ELR (cell line): ENCODE measurements at places on chromosomes 12 and 14.

DNA sequence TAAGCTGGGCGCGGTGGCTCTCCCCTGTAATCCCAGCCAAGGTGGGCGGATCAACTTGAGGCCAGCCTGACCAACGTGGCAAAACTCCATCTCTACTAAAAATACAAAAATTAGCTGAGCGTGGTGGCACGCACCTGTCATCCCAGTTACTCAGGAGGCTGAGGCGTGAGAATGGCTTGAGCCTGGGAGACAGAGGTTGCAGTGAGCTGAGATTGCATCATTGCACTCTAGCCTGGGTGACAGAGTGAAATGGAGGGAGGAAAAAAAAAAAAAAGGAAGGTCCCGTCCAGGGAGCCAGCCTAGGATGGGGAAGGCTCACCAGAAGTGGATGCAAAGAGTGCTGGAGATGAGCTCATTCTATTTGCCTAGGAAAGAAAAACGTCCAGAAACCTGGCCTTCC, 1.9 kb upstream of the CD27 start:
- no peak for DNase-seq

GRCh38 chr12:132834181-132834711, 5.6 kb upstream of the GOLGA3 start:
- DNase-seq: no peak

DNA sequence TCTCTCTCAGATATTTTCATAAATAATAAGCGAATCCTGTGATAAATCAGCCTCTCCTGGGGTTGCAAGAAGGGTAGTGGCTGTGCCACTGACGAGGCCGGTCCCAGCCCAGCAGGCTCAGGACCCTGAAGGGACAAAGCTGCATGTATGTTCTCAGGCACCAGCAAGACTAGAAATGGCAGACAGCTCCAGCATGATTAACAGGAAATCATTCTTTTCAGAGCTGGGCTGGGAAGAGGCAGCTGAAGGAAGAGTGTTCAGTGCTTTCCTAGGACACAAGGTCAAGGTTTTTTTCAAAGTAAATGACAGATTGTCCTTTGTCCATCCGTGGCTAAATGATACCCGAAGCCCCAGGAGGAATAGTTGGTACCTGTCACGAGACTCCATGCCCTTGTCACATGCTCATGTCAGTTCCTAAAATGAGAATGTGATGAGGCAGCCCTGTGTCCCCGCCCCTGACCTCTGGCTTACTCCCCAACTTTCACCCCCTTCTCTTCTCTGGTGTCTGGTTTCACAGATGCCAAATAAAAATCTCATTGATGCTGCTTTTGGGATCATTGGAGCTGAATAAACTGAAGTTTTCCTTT, 65.1 kb downstream of the PPP1R36 start:
- DNase-seq: no peak

DNA sequence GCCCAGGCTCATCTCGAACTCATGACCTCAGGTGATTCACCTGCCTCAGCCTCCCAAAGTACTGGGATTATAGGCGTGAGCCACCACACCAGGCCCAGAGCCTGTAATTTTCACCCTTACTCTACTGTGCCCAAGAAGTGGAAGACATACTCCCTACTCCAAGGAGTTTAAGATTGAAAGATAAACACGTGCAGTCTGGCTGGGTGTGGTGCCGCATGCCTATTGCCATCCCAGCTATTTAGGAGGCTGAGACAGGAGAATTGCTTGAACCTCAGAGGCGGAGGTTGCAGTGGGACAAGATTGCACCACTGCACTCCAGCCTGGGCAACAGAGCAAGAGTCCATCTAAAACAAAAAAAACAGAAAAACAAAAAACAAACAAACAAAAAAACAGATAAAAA, 90.0 kb downstream of the NINJ2 start:
- DNase-seq: no peak

GRCh38 chr12:81958406-81958805, 199.3 kb upstream of the PPFIA2 start:
- DNase-seq: no peak

DNA sequence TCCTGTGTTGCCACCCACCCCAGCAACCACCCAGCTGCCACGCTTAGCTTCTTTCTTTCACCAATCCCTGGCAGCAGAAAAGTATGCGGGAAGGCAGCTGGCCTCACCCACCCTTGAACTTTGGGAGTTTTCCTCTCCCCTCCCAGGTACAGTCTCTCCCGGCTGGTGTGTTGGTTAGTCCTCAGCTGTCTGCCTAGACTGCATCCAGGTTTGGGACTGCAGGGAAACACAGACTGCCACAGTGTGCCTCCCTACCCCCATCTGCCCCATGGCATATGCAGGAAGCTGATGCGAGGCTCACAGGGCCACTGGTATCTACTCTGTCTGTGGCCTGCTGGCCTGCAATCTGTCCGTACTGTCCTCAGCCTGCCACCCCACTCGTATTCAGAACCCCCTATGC, 2.1 kb downstream of the CD9 start:
- DNase-seq: no peak

DNA sequence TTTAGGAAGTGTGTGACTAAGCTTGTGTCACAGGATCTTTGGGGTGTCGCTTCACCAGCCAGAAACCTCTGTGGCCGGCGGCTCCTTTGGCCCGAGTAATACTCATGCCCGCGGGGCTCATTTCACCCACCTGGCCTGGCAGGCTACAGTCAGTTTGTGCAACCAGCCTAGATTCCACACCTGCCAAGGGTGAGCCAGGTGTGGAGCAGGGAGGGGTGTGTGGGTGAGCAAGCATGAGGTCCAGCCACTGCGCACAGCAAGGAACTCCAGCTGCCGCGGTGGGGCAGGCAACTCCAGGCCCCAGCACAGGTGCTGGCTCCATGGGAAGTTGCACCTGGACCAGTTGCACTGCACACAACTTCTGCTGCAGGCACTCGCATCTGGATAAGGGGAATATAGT, 462.3 kb upstream of the LRFN5 start:
- DNase-seq: no peak

DNA sequence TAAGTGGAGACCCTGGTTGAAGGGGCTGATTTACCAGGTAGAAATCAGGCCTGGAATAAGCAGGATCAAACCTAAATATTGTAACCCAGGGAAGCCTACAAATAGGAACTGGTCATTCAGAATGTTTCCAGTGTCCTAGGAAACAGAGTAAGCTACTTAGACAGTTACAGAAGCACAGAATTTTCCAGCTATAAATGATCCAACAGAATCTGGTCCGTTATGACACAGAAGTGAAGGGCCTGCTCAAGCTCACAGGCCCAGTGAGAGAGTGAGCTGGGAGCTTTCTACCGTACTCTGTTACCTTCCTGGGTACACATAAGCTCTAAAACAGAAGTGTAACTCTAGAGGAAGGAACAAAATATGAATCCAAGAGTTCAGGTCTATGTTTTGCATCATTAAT, 119.1 kb downstream of the TTC7B start:
- DNase-seq: no peak

- DNase-seq: peak; percentile 13
Observed at GRCh38 chr14:74698465-74698864, 14.4 kb downstream of the AREL1 start.

DNA sequence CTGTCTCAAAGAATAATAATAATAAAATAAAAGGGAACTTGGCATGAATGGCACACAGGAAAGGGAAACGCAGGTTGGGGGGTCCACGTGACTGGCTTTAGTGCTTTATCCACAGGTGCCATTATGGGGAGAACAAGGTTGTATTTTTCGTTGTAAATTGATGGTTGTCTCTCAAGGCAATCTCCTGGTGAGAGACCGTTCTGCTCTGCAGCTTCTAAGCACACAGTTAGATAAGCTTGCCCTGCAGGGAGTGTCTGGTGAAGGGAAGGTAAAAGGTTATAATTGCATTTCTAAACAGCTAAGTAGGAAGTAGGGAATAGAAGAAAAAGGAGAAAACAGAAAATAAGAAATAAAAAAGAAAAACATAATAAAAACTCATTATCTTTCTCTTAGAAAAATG, 69.1 kb upstream of the CPSF6 start:
- DNase-seq: no peak

DNA sequence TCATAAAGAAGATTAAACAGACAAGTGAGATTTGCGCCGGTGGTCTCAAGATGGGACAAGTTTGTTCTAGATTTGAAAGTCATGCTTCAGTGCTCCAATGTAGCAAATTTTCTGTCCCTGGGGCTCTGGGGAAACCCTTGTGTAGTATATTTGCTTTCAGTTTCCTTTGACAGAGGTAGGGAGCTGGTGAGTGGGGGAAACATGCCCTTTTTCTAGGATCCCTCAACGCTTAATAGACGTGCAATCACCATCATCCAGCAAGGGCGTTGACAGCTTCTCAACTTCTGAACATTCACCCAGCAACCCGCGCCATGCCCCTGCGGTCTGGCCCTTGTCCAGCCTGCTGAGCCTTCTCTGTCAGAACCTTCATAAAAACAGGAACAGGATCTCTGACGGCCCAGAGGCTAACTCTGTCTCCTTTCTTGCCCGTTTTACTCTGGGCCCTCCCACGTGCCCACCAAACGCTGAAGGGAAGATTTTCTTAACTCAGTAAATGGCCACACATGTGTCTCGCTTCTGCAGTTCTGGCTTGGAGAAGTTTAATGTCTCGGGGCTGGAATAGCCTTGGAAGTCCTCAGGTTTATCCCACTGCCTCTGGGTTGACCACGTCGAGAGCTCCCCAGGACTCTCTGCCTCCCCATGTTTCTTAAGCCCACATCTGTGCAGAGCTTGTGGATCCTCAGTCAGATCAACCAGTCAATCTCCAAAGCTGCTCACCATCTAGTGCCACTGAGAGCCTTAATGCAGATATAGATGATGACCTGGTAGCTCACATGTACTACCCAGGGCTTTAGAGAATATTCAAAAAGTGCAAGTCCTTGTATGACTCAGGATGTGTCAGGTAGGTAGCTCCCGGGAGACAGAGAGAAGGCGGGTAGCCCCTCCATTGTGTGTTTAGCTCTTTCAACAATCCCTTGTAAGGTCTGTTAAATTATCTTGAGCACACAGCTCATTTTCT, 58.1 kb upstream of the CCND2 start:
- peak; percentile 19 for DNase-seq

DNA sequence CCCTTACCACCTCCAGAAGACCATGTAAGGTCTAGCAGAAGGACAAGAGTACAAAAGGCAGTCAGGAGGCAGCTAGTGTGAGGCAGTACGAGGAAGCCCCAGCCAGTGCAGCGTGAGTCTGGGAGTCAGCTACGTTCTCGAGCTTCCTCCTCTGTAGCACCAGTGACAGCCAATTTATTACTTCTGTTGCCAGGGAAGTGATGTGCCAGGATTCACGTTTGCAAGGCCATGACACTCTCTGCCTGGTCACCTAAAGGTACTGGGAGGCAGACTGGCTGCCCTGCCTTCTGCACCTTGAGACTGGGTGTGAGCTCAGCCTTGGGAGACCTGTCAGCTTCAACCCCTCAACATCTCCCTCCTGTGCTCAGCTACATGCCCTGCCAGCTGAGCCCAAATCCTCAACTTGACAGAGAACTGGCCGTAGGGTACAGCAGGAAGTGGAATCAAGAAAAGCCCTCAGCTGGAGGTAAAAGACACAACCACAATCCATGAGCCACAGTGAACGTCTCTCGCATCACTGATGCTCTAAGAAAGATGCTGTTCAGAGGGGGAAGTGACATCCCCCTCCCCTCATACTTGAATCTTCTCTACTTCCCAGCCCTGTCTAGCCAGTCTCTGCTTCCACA, 182.5 kb upstream of the RGS6 start:
- no peak for DNase-seq

GRCh38 chr12:64221651-64222008, 466 bp downstream of the KICS2 start:
- peak; percentile 92 for DNase-seq

GRCh38 chr12:99154216-99154982, 493.2 kb upstream of the GARIN6 start:
- no peak for DNase-seq

DNA sequence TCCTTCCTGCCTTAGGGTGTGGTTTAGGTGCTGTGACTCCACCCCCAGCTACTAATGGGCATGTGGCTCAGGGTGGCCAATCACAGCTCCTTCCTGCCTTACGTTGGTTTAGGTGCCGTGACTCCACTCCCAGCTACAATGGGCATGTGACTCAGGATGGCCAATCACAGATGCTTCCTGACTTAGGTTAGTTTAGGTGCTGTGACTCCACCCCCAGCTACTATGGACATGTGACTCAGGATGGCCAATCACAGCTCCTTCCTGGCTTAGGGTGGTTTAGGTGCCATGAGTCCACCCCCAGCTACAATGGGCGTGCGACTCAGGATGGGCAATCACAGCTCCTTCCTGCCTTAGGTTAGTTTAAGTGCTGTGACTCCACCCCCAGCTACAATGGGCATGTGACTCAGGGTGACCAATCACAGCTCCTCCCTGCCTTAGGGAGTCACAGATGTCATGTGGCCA, 163.9 kb downstream of the TBX5 start:
- DNase-seq: peak; percentile 14

DNA sequence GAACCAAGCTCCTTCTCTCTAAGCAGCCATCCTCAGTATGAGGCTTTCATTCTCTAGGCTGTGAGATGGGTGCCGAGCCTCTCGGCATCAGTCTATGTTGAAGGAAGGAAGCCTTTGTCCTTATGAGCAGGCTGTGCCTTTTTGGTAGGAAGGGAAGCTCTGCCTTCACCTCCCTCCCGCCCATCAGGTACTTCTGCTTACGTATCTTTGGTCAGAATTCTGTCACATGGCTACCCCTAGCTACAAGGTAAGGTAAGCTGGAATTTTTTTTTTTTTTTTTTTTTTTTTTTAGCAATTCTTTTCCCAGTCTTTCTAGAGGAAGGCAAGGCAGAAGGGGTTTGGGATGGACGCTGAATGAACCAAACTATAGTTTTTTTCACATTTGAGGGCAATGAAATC, 16.9 kb downstream of the BATF start:
- no peak for DNase-seq

GRCh38 chr14:105601360-105602242, 75.2 kb downstream of the TMEM121 start:
- DNase-seq: no peak

- DNase-seq: peak; percentile 67
Observed at GRCh38 chr12:127810041-127810440, 456.9 kb upstream of the TMEM132C start.

- peak; percentile 53 for DNase-seq
Observed at GRCh38 chr14:94575730-94576585, 5.3 kb upstream of the SERPINA5 start.

- DNase-seq: no peak
Observed at GRCh38 chr14:54455363-54455762, 14.2 kb upstream of the CNIH1 start.

DNA sequence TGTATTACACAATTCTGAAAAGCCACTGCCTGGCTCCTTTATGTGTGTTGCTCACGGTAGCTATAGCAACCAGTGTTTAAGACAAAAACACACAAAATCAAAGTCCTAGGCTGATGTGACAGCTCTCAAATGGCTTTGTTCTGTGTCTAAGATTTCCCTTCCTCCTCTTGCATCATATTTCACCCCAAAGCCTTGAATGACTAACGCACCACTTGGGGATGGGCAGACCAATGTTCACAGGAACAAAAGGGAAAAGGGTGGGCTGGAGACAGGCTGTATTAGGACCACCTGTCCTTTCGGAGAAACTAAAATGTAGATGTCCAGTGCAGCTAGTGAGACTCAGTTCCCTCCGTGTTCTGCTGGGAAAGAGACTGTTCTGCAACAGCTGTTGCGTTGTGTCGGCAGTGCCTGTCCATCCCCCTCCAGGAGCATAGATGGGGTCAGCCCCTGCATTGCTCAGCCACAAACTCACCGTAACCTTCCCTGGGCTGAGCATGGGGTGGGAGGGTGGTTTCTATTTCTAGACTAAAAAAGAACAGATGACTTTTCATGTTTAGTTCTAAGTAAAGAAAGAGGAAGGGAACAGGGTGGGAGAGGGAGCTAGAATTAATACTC, 26.8 kb upstream of the DAAM1 start:
- peak; percentile 45 for DNase-seq

- DNase-seq: peak; percentile 12
Observed at GRCh38 chr14:69537900-69538299, 36.8 kb downstream of the CCDC177 start.

GRCh38 chr12:3698218-3698974, 54.5 kb downstream of the CRACR2A start:
- DNase-seq: peak; percentile 95
